ENCODE measurements at places on chromosomes 11 and 22.

- DNase-seq, result no peak
Observed at GRCh38 chr11:66614073-66614472, 2.4 kb upstream of the RBM14 start.

- DNase-seq, result no peak
Observed at GRCh38 chr11:9687711-9688477, 24.0 kb downstream of the SWAP70 start.

DNA sequence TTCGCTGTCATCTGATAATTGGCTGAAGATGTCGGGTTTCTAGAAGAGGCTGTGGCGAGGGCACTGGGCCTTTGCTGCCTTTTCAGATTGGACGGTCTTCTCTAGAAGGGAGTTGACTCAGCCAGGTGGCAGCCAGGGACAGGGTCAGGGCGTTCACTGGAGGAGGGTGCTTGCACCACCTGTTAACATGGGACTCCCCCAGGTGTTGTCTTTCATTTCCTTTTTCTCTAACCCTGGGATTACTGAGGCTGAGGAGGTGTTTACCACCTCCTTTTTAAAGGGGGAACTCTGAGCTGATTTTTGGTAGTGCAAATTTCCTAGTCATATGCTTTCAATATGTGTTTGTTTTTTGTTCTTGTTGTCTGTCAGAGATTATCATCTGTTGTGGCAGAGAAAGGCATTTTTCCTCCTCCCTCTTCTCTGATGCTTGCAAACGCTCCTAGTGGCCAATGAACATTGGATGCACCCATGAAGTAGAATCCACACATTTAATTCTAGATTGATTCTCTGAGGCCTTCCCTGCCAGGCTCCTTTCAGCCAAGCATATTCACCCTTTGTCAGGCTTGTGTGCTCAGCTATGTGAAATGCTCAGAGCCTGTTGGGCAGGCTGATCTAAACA, 54.1 kb downstream of the LDLRAD3 start:
- no peak for DNase-seq

DNA sequence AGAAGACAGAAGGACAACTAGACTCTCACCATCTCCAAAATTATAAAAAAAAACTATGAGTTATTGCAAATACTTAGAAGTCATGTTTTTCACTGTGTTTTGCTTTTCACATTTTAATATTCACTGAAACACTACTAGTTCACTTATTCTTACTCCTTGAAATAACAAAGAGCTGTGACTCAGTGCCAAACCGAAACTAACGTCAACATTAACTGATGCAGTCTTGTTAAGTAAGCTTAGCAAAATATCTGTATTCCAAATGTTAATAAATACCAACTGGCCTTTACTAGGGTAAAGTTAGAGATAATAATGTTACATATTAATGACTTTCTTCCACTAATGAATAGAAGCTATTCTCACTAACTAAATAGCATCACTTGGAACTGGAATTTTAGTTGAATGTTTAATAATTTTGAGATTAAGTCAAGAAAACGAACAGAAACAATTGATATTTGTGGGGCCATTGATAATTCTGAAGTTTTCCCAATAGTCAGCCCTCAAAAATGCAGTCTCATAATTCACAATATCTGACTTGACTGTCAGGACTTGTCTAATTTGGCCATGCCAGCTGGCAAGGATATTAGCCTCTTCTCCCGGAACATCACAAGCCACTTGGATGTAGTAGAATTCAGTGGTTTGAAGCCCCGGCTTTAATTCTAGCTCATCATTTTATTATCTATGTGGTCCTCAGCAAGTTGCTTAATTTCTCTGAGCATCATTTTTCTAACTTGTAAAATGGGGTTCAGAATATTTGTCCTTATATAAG, 230.1 kb upstream of the DDI1 start:
- DNase-seq, result no peak

DNA sequence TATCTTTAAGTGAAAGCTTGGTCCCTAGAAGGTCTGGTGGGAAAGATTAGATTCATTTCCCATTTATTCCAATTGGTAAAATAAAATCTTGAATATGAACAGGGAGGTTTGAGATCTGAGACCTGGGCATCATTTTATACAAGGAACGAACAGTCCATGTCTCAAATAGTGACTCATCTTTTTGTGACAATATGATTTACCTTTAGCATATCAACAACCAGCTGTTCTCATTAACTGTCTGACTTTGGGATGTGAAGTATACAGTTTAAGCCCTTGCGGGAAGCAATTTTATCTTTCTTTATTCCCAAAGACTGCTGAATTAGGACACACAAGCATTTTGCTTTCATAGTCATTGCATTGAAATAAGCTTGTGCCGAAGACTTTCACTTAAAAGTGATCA, 691.6 kb downstream of the ETS1 start:
- no peak for DNase-seq

GRCh38 chr11:69173925-69174581, 18.3 kb downstream of the SMIM38 start:
- no peak for DNase-seq
